ENCODE measurements at places on chromosomes 13 and 19.

GRCh38 chr13:98032168-98032567 is 78.7 kb downstream of the IPO5 start:
- DNase-seq = no peak

DNA sequence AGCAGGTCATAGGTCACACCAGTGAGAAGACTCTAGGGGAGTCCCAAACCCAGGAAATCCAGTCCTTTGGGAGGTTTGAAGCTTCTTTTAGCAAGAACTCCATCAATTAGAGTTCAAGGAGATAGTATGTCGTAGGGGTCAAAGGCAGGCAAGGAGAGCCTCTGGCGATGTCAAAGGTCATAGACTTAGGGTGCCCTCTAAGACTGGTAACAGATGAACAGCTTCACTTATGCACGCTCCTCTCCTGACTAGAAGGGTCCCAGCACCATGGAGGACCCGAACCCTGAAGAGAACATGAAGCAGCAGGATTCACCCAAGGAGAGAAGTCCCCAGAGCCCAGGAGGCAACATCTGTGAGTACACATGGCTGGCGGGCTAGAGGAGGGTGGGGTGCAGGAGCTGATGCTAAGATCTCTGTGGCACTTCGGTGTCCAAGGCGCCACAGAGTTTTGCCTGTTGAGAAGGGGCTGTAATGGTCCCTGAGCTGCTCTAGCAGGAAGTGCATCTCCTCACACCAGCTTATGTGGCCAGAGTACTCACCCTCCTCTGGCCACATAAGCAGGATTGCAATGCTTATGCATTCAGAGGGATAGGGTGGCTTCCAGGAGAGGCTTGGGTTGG is 557 bp downstream of the ZNF576 start:
- DNase-seq = no peak

DNA sequence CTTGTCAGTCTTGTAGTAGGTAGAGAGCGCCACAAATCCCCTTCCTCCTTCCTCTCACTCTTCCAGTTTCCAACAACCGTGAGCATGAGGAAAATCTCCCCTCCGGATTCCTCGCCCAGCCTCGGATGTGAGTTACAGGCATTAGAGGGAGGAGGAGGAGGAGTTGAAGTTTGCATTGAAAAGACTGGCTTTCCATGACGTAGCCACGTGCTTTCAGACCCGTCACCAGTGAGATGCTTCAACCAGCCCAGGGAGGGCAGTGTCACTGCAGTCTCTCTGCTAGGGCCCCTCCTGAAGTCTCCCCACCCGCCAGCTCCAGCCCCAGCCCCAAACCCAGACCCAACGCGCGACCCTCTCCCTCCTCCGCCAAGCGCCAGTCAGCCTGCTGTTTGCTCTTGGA is 442 bp upstream of the FGF14 start:
- DNase-seq = no peak

DNA sequence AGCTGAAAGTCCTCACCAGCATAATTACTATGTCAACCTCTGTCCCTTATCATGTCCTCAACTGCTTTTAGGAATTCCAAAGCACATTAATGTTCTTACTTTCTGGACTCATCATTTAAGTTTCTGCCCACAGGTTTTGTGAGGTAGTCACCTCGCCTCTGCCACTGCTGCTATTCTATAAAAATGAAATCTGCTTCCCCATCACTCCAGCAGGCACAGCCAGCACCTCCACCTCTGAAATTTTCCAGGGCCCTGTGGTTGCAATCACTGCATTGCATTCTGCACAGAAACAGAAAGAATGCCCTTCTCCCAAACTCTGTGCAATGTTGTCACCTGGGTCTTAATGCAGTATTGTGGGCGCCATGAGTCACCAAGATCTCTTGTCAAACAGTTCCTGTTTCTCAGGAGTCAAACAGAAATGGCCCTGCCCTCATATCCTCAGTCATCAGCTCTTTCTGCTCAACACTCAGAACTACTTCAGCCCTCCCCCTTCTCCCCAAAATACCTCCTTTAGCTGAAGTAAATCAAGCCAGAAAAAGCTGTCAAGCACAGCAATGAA is 529.2 kb upstream of the NBEA start:
- no peak for DNase-seq

- no peak for DNase-seq
These were observed 1193.5 kb downstream of the PCDH9 start for GRCh38 chr13:66036636-66037035.

- DNase-seq = no peak
These were observed 158.2 kb downstream of the NALCN start for GRCh38 chr13:101258071-101258470.

- DNase-seq = no peak
These were observed 12.5 kb downstream of the FEM1A start for GRCh38 chr19:4803736-4804695.

DNA sequence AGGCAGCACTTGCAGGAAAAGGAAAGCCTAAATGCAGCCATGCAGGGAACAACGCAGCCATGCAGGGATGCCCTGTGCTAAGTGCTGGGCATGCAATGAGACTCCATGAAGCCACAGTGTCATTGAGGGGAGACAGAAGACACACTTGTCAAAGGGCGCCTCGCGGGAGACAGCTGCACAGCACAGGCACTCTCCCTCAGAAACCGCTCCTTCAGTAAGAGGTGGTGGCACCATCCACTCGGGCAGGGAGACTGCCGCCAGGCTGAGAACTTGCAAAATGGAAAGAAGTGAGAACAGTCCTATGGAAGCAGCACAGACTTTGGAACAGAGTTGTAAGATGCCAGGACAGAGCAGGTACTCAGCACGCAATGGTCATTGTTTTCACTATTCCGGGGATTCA is 51.1 kb downstream of the GGACT start:
- no peak for DNase-seq

GRCh38 chr19:15307169-15307568 is 25.2 kb downstream of the BRD4 start:
- DNase-seq = no peak

- no peak for DNase-seq
These were observed 15.9 kb upstream of the DNAJC3 start for GRCh38 chr13:95660981-95661581.

GRCh38 chr13:46126552-46127357 is 21.9 kb upstream of the CPB2 start:
- peak; percentile 50 for DNase-seq

GRCh38 chr13:23386533-23386932 is 47.0 kb downstream of the SACS start:
- DNase-seq = no peak

- DNase-seq = no peak
These were observed 9.9 kb downstream of the ZNF112 start for GRCh38 chr19:44346556-44346955.

GRCh38 chr13:38868870-38869269 is 121.8 kb downstream of the STOML3 start:
- no peak for DNase-seq

DNA sequence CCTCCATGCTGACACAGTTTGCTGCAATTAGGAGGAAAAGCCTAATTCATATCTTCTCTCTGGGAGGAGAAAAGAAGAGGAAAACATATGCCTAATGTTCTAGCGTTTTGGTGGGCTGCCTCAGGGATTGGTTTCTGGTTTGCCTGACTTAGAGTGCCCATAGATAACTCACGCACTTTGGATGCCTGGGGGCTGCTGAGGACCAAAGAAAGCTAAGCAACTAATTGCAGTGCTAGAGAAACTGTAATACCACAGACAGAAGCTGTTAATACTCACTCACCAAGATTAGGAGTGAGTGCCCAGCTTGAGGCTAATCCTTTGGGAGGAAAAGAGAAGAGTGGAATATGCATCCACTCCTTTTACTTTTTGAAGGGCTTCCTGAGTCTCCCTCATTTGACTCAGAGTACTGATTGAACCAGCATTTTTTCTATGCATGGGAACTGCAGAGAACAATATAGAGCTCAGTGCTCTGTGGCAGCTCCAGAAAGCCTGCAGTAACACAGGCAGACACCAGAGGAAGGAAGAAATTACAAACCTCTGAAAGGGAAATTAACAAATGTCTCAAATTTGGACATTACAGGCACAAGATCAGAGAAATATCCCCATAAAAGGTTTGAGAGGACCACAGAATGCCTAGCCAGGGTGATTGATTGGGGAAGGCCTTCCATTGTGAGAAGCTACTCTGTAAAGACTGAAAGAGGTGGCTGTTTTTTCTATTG is 666.4 kb downstream of the OLFM4 start:
- DNase-seq = no peak

DNA sequence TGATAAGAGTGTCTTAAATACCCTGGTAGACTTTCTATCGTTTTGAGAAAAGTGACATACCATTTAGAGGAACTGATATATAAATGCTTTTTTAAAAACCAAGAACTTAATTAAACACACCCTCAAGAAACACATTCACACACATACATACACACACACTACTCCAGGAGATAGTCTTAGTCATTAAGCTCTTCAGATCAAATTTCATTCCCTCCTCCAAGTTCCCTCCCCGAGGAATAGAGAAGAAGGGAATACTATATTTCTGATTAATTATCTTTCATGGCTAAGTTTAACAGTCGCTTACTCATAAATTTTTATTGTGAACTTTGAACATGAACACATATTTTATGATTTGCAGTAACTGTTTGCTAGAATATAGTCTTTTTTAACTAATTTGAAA is 1109.5 kb downstream of the SLITRK1 start:
- DNase-seq = no peak

DNA sequence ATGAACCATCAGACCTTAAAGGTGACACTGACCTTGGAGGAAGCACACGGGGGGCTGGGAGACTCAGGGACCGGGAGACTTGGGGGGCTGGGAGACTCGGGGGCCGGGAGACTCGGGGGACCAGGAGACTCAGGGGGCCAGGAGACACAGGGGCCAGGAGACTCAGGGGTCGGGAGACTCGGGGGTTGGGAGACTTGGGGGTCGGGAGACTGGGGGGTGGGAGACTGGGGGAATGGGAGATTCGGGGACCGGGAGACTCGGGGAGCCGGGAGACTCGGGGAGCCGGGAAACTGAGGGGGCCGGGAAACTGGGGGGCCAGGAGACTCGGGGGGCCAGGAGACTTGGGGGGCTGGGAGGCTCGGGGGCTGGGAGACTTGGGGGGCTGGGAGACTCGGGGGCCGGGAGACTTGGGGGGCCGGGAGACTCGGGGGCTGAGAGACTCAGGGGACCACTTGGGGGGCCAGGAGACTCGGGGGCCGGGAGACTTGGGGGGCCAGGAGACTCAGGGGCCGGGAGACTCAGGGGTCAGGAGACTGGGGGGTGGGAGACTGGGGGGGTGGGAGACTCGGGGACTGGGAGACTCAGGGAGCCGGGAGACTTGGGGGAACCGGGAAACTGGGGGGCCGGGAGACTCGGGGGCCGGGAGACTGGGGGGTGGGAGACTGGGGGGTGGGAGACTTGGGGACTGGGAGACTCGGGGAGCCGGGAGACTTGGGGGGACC is 62.9 kb downstream of the RASA3 start:
- no peak for DNase-seq

GRCh38 chr13:39982745-39983144 is 327.3 kb downstream of the COG6 start:
- no peak for DNase-seq

GRCh38 chr13:26112843-26113242 is 61.0 kb upstream of the SHISA2 start:
- no peak for DNase-seq

GRCh38 chr13:109657395-109657794 is 129.0 kb downstream of the IRS2 start:
- no peak for DNase-seq

DNA sequence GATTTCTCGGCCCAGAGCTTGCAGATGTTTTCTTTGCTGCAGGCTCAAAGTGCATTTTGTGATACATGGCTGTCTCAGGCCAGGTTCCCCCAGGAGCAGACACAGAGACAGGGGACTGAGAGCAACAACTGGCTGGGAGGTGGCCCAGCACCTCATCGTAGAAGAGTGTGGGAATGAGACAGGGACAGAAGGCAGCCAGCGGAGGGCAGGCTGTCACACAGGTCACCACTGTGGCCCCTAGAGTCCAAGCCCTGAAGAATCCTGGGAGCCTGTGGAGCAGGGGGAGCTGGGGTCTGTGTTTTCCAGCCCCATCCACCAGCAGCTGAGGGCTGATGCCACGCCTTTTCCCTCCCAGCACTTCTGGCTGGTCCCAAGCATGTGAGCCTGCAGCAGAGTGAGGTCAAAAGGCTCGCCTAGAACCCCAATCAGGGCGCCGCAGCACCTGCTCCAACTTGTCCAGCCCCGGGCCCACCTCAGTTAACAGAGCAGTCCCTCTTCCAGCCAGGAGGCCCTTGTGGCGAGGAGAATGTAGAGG is 723.8 kb downstream of the UQCRFS1 start:
- no peak for DNase-seq

- no peak for DNase-seq
These were observed 45.4 kb downstream of the CCL25 start for GRCh38 chr19:8097681-8098567.

DNA sequence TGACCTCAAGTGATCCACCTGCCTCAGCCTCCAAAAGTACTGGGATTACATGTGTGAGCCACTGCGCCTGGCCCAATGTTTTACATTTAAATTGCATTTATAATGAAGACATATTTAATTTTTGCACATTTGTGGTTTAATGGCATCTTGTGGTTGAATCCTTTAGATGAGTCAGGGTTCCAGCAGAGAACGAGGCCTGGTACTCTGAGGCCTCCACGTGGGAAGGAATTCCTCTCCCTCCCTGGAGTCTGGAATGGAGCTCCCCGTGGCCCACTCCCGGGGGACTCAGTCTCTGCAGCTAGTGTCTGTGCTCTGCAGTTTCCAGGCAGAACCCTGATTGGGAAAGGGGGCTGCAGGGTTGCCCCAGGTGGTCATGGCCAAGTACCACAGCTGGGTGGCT is 24.2 kb downstream of the ZFR2 start:
- no peak for DNase-seq

DNA sequence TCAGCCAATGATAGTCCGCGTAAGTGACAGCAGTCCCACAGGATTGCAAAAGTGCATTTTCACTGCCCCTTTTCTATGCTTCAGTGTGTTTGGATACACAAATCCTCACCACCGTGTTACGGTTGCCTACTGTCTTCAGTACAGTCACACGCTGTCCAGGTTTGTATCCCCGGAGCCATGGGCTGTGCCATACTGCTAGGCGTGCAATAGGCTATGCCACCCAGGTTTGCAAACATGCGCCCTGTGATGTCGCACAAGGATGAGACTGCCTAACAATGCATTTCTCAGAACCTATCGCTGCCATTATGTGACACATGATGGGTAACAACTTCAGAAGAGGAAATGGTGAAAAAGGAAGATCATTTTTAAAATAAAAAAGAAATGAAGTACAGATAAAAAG is 16.8 kb upstream of the ADPRHL1 start:
- no peak for DNase-seq

Data from NCI-H2081 treated with DMSO at 0.1 percent for 48 hours (cell line).